ACHN (cell line): ENCODE measurements at places on chromosomes 1 and 21.

GRCh38 chr1:38719880-38720279, 139.7 kb downstream of the RRAGC start:
- no peak for DNase-seq

DNA sequence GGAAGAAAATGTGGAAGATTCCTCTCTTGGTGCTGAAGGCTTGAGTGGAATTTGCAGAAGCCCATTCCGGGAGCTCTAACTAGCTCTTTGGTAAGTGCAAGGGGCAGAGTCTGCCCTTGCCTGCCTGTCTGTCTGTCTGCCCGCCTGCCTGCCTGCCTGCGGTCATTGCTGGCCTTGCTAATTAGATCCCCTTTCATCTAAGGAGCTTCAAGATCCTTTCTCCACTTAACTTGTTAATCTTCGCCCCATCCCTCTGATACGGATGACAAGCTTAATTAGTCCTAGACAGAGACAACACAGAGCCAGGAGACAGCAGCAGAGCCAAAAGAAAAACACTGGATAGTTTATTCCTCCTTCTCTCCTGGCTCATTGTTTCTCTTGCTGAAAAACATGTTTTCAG, 80.2 kb upstream of the GADD45A start:
- no peak for DNase-seq

DNA sequence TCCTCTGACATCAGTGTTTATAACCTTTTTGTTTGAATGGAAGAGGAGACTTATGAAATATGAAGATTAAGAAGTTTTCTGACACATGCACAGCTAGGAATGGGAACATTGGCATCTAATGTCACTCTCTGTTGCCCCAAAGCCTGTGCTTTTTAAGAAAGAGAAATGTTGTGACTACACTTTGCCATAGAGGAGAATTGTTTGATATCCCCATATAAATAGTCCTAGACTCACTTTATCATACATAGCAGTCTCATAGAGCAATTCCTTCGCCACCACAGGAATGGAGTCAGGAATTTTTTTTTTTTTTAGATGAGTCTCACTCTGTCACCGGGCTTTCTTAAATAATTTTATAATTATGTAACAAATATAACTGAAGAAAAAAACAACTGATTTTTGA, 1.5 kb downstream of the KRTAP21-3 start:
- DNase-seq: no peak

DNA sequence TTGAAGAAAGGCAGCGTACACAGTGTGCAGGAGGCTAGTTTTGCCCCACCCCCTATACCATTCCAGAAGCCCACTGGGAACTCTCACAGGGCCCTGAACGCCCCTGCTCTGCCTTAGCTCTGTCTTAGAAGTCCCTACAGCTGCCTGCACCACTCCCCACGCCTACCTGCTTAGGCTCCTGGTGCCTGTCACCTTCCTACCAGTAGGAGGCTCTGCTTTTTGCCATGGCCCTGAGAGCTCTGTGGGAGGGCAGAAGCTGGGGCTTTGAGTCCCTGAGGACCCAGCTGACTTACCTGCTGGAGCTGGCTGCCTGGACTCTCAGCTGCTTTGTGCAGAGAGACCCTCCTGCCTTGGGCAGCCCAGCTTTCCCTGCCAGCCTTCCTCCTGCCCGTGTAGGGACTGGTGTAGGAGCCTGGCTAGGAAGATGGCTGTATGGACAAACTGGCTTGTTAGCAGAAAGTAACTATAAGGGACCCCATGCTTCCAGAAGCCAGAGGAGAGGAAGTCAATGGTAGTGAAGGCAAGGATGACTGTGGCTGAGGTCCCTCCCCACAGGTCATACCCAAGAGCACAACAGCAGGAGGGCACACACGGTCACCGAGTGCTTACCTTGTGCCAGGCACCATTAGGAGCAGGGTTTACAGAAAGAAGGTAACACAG, 9.8 kb upstream of the CELSR2 start:
- peak; percentile 53 for DNase-seq

DNA sequence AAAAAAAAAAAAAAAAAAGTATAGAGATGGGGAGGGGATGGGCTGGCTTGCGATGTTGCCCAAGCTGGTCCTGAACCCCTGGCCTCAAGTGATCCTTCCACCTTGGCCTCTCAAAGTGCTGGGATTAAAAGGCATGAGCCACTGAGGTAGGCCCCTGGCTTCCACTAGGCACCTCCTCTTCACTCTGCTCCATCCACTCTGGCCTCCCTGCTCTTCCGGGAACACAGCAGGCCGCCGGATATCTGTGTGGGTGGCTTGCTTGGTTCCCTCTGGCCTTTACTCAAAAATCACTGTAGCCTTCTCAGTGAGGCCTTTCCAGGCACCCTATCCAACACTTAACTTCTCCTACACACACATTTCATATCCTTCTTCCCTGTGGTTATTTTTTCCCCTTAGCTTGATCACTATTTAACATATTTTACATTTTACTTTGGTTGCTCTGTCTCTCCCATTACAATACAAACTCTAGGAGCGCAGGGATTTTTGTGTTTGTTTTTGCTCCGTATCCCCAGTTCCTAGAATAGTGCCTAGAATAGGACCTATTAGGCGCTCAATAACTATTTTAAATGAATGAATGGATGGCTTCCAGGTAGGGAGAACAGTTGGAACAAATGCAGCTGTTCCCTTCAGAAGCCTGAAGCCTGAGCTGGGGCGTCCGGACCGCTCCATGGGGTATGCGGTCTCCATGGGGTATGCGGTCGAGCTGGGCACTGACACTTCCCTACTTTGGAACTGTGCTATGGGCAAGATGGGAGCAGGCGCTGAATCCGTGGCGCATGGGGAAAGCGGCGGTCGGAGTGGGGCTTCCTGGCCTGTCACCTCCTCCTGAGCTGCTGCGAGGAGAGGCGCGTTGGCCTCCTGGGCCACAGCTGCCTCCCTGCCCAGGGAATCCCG, 46.7 kb downstream of the H3-3A start:
- DNase-seq: no peak

DNA sequence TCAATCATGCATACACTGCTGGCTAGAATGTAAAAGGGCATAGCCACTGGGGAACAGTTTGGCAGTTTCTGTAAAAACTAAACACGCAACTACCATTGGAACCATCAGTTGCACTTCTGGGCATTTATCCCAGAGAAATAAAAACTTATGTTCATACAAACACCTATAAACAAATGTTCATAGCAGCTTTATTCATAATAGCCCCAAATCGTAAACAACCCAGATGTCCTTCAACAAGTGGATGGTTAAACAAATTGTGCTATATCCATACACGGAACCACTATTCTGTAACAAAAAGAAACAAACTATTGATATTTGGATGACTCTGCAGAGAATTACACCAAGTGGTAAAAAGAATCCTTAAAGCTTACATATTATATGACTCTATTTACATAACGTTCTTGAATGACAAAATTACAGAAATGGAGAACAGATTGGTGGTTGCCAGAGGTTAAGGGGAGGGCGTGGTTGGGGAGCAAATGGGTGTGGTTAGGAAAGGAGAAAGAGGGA, 22.8 kb downstream of the LACTBL1 start:
- no peak for DNase-seq

DNA sequence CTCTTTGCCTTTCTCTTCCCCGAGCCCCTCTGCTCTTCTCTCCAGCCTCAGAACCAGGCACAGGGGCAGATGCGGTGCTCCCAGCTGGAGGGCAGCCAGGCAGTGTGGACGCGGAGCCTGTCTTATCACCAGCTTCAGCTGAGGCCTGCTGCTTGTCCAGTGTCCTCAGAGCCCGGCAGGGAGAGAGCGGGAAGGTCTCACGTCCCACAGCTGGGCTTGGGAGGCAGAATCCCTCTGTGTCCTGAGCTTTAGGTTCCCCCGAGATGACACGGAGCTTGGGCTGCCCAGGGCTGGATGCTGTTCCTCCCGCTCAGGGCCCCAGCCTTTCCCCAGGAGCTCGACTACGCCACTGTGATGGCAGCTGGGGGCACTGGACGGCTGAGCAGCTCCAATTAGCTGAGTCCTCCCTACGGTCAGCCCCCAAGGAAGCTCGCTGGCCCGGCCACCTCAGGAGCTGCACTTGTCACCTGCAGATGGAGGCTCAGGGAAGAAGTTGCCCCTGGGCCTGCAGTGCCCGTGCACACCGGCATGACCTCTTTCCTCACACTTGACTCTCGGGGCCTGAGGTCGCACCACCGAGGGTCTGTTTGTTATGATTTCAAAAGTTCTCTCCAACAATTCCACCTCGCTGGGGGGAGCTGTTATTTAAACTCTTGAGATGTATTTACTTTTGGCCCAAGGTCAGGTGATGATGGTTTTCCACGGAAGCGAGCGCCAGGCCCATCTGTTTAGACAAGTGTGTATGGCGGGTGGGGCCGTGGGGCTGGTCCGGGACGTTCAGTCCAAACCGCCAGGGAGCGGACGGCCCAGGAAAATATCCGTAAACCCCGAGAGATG, 127.3 kb downstream of the SIK1 start:
- DNase-seq: no peak

DNA sequence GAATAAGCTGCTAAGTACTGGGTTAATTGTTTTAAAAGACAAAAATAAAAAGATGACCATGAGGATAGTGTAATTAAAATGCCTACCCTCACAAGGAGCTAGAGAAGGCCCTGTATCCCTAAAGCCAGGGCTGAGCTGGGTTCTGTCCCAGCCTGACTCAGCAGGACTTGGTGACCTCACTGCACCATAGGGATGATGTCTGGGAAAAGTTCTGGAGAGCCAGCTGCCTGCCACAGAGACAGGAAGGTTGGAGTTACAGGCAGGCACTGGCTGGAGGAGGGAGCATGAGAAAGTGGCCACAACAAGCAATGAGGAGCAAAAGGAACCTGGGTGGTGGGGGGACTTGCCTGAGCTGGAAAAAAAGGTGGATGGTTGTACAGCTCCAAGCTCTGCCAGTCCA, 5.7 kb upstream of the TNR start:
- no peak for DNase-seq

GRCh38 chr1:102858695-102859094, 249.6 kb downstream of the COL11A1 start:
- no peak for DNase-seq

- no peak for DNase-seq
Measured at GRCh38 chr1:223188618-223189356, 45.7 kb upstream of the TLR5 start.

- no peak for DNase-seq
Measured at GRCh38 chr1:87250336-87250735, 78.3 kb upstream of the LMO4 start.

GRCh38 chr21:25983745-25984144, 186.8 kb downstream of the APP start:
- DNase-seq: no peak

GRCh38 chr1:214213136-214213535, 67.8 kb upstream of the SMYD2 start:
- DNase-seq: no peak

GRCh38 chr1:113991467-113991997, 12.3 kb downstream of the OLFML3 start:
- DNase-seq: no peak

DNA sequence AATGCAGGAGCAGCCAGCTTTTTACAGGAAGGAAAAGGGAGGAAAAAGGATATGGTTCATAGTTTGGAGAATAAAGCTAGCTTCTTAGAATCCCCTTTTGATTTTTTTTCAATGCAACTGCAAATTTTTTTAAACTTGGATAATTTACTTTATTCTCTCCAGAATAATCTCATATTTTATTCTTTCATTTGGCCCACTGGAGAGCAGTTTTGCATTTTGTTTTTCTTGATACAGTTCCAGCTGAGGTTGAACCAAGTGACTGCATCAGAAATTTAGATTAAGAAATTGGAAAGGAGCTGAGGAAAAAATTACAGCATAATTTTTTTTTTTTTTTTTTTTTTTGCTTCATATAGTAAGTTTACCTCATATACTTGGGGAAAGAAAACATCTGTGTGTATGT, 22.8 kb downstream of the GABPA start:
- DNase-seq: no peak

DNA sequence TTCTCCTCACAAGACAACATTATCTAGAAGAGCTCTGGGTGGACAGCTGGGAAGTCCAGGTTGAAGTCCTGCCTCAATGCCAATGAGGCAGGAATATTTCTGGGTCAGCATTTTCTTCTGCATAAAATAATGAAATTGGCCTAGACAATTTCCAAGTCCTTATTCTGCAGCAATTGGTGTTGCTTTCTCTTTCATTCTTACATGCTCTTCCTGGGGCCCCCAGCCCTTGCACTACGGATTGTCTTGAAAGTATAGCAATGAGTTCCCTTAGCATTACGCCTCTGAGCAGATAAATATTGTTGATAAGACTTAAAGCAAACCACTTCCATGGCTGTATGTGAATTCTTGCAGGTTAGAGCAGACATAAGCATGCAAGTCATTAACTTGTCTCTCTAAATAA, 188.5 kb downstream of the TGFBR3 start:
- no peak for DNase-seq

GRCh38 chr1:26391450-26391849, 18.9 kb upstream of the ZNF683 start:
- DNase-seq: peak; percentile 53
